ENCODE measurements at places on chromosomes 2 and 18.

GRCh38 chr2:209368406-209368805, 55.4 kb upstream of the MAP2 start:
- no peak for DNase-seq

DNA sequence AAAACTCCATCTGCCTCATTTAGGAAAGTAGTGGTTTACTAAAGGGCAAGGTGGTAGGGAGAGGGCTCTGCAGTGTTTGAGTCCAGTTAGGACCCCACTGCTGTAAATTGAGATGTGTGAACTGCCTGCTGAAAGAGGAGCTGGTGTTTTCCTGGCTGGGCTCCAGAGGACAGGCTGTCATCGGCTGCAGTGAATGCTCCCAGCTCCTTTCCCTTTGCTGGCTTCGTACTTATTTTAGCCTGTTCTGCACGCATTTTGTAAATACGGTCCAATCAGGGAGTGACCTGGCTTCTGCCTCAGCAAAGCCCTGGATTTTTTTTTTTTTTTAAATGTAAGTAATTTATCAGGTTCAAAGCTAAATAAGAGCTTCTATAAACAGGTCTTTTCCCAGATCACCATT, 37.5 kb downstream of the SLC4A3 start:
- DNase-seq, result no peak

GRCh38 chr2:17506736-17507616, 11.3 kb downstream of the RAD51AP2 start:
- DNase-seq, result no peak

DNA sequence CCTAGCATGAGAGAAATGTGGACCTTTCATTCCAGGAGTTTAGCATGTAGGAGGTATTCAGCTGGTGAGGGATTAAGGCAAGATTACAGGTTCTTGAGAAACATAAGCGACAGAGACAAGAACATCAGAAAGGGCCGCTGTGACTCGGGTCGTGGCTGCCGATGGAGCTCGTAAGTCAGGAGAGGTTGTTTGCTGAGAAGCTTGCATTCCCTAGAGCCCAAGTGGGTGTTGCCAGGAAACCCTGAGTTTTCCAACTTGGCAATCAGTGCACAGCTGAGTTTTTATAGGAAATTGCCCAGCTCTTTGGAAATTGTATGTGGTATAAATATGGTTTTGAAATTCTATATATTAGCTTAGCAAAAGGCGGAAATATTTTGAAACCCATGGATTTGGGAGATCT, 46.4 kb upstream of the CYP1B1 start:
- DNase-seq, result no peak

DNA sequence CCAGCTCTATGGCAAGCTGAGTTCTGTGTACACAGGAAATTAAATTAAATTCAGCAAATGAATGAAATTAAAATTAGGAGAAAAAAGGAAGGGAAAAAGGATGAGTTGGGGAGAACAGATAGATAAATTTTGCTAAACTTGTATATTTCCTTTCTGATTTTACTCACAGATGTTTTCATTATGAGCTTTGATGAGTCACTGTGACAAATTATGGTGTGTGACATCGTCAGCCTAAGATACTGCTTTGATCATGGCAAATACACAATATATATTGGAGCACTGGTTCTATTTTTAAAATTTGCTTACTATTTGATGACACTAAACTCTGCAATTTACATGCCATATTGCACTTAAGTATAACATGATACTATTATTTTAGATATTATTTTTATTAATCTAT, 464.6 kb upstream of the SPHKAP start:
- no peak for DNase-seq

DNA sequence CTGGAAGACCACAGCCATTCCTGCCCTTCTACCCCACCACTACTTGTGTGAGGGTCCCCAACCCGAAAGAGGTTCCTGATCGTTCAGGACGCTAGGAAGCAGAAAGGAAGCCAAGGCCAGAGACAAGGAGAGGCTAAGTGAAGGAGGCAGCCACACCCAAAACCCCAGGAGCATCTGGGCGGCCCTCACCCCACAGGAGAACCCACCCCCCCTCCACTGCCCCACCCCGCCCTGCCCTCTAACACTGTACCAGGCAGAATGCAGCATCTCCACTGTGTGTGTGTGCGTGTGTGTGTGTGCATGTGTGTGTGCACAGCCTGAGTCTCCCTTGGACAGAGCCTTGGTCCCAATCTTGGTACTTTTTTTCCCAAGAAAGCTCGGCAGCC, 207.5 kb upstream of the HAAO start:
- no peak for DNase-seq

DNA sequence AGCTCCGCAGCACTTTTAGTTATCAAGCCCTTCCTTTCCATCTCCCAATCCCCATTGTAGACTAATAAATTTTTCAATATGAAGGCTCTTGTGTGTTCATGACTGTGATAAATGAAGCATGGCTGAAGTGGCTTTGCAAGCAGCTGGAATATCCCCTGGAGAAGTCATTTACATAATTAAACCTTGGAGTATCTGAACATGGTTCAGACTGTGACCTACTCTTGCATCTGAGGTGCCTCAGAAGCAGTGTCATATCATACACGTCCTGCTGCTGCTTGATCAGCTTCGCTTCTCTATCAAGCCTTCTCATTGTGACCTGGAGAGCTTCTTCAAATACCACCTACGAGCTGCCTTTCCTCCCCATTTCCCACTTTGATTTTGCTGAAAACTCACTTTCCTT, 48.4 kb upstream of the ZNF397 start:
- no peak for DNase-seq

- DNase-seq, result peak; percentile 55
Observed at GRCh38 chr18:13217466-13217961, 1.0 kb upstream of the LDLRAD4 start.

Data from CD4-positive, alpha-beta T cell treated with Interleukin-21 for 1 hour (primary cell).